ENCODE measurements at places on chromosomes 16 and 17. TPM values are rescaled to one million over a fixed set of nuclear protein-coding genes. Genes with fewer than 3 reads are reported as not detected.

RAB37 gene
- 4.5 TPM for total RNA-seq

CDRT15L2 gene
- not detected for total RNA-seq

DPEP2 gene
- total RNA-seq = 0.96 TPM

CTRB1 gene
- total RNA-seq = not detected

GLYR1 gene
- 134 TPM for total RNA-seq

DCAKD gene
- total RNA-seq = 46.8 TPM

EVI2B gene
- total RNA-seq = 2.2 TPM

NPB gene
- total RNA-seq = not detected

COL1A1 gene
- total RNA-seq = 127 TPM

DYNLRB2 gene
- total RNA-seq = not detected

TERB1 gene
- 0.22 TPM for total RNA-seq

CLDN6 gene
- 1.2 TPM for total RNA-seq

CA10 gene
- 0.27 TPM for total RNA-seq

OTOP3 gene
- total RNA-seq = 0.40 TPM

ALG1 gene
- total RNA-seq = 27.7 TPM

KRT25 gene
- total RNA-seq = not detected

CCL7 gene
- 0.72 TPM for total RNA-seq

KRTAP2-1 gene
- not detected for total RNA-seq

MT1H gene
- total RNA-seq = 180 TPM

GGT6 gene
- 158 TPM for total RNA-seq

TAT gene
- total RNA-seq = 0.64 TPM

TBC1D3K gene
- total RNA-seq = not detected

IL21R gene
- 0.56 TPM for total RNA-seq

RBFOX1 gene
- 1.6 TPM for total RNA-seq

CDK5R1 gene
- 1.4 TPM for total RNA-seq

NKD1 gene
- total RNA-seq = 2.3 TPM

PAM16 gene
- 28.2 TPM for total RNA-seq

PRSS36 gene
- total RNA-seq = 3.6 TPM

HIGD1B gene
- total RNA-seq = 0.53 TPM

ZSCAN10 gene
- not detected for total RNA-seq

SETD6 gene
- total RNA-seq = 18.0 TPM

DNAI2 gene
- total RNA-seq = not detected

KRT12 gene
- total RNA-seq = 4.4 TPM

TBC1D3I gene
- total RNA-seq = 0.37 TPM
